ENCODE measurements at places on chromosomes 12 and 14. TPM values are rescaled to one million over a fixed set of nuclear protein-coding genes. Genes with fewer than 3 reads are reported as not detected.

Gene RIN3
- total RNA-seq, result 5.5 TPM

Gene CCDC196
- total RNA-seq, result not detected

Gene GPD1
- under 0.01 TPM for total RNA-seq

Gene OTX2
- total RNA-seq, result not detected

Gene RNASE7
- total RNA-seq, result not detected

Gene SPATA7
- total RNA-seq, result 16.3 TPM

Gene NCOR2
- 62.7 TPM for total RNA-seq

Gene NGB
- total RNA-seq, result not detected

Gene TMEM106C
- total RNA-seq, result 74.8 TPM

Gene DYRK4
- 24.5 TPM for total RNA-seq

Gene MGAT4C
- total RNA-seq, result 0.10 TPM

Gene HOXC13
- not detected for total RNA-seq

Gene PRICKLE1
- total RNA-seq, result 23.5 TPM

Gene RECQL
- total RNA-seq, result 99.6 TPM

Gene KIF5A
- not detected for total RNA-seq

Gene PDE3A
- total RNA-seq, result 25.2 TPM

Gene ANKRD13A
- 57.2 TPM for total RNA-seq

Gene NEUROD4
- total RNA-seq, result not detected

Gene TBK1
- 35.1 TPM for total RNA-seq

Gene PCED1B
- 0.38 TPM for total RNA-seq

Gene ITGA7
- total RNA-seq, result 0.48 TPM

Gene SPIC
- not detected for total RNA-seq

Gene SYNDIG1L
- not detected for total RNA-seq

Gene ADAM21
- total RNA-seq, result 0.19 TPM

Gene ARF3
- 115 TPM for total RNA-seq

Measured in vein endothelial cell (primary cell).